RPMI8226 (cell line): ENCODE measurements at places on chromosomes 6 and 20.

DNA sequence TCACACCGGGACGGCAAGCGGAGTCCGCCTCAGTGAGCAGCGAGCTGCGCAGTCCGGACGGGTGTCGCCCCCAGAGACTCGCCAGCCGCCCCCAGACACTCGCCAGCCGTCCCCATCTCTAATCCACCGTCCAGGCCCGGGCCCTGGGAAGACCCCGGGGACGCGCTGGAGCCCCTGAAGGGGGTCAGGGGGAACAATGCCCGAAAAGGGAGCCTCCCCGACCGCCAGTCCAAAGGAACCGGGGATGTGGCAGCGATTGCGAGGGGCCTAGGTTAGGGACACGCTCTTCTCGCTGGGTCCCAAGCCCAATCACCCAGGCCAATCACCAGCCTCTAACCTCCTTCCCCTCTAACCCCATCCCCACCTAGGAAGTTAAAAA is 33.1 kb downstream of the TFAP2A start:
- DNase-seq: no peak

DNA sequence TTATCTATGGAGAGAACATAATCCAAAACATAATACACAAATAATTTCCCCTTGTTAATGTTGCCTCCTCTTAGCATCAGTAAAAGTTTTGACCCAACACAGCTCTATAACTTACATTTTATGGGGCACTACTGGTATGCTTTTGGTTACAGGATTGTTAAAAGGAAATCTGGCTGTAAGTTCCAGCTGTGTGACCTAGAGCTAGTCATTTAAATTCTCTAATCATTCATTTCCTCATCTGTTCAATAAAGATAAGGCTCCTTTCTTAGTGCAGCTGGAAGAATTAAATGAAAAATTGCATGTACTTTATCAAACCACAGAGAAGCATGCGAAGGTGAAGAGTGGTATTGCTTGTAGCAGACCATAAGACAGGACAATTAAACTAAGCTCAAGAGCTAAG is 4.6 kb downstream of the SLC17A2 start:
- DNase-seq: no peak

GRCh38 chr6:166275714-166276166 is 32.5 kb downstream of the PRR18 start:
- peak; percentile 72 for DNase-seq

DNA sequence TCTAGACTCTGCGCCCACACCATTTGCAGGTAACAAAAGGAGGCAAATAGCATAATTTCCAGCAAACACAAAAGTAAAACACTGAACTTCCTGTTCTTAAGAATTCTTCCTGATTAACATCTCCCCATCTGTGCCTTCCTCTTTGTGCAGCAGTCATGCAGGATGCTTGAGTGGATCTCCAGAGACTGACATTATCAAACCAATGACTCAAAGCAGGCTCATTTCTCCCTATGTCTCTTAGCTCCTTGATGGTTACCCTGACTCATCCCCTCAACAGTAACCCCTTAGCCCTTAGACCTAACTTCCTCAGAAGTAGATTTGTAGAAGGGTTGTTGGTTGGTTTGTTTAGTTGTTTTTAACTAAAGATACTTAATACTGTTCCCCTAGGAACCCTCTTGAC is 137.0 kb upstream of the RIN2 start:
- no peak for DNase-seq

DNA sequence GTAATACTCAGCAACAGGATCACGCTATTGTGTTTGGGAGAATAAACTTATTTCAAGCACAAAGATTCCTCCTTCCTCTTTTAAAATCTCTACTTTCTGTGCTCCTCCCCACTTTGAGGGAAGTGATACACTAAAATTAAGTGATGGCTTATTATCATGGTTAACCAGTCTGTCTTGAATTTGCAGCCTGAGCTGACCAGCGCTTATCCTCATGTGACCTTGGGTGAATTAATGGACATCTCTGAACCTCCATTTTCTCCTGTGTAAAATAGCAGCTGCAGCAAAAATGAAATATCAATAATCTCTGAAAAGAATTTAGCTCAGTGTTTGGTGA is 222.6 kb downstream of the BCAS1 start:
- DNase-seq: no peak

GRCh38 chr20:49821870-49822331 is 9.3 kb downstream of the SLC9A8 start:
- DNase-seq: no peak

- DNase-seq: no peak
Measured at GRCh38 chr6:109623288-109623687, 67.7 kb downstream of the AK9 start.

- DNase-seq: no peak
Measured at GRCh38 chr6:105940990-105941389, 145.1 kb upstream of the PRDM1 start.

GRCh38 chr6:67535946-67536345 is 1099.1 kb upstream of the ADGRB3 start:
- no peak for DNase-seq

GRCh38 chr20:44576297-44576696 is 6.1 kb upstream of the PKIG start:
- peak; percentile 38 for DNase-seq

GRCh38 chr6:90714319-90714718 is 127.4 kb upstream of the MAP3K7 start:
- DNase-seq: no peak

GRCh38 chr6:152129691-152130151 is 322.2 kb downstream of the ESR1 start:
- no peak for DNase-seq

GRCh38 chr20:56422824-56423189 is 10.7 kb downstream of the CASS4 start:
- no peak for DNase-seq

GRCh38 chr20:57426271-57426689 is 35.1 kb downstream of the RBM38 start:
- DNase-seq: no peak

- DNase-seq: no peak
Measured at GRCh38 chr20:53557130-53557529, 36.5 kb downstream of the ZNF217 start.

DNA sequence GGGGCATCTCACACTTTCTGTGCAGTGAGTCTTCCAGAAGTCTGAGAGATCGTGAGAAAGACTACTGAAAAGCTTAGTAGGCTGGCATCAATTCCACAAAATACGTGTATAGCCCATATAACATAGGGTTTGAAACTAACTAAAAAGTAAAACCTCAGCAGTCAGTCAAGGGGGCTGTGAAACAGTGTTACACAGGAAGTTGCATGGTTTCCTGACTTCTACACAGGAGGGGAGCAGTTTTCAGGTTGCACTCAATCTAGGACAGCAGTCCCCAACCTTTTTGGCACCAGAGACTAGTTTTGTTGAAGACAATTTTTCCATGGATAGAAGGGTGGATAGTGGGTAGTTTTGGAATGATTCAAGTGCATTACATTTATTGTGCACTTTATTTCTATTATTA is 4.7 kb upstream of the LY86 start:
- DNase-seq: peak; percentile 47

GRCh38 chr20:38426006-38426897 is 8.9 kb downstream of the SNHG17 start:
- no peak for DNase-seq

GRCh38 chr20:45629496-45630100 is at the start of gene WFDC10A:
Gene WFDC10A (plus strand): TSS chr20:45629739. CDS start chr20:45629814, 75 bp downstream.
- peak; percentile 50 for DNase-seq

DNA sequence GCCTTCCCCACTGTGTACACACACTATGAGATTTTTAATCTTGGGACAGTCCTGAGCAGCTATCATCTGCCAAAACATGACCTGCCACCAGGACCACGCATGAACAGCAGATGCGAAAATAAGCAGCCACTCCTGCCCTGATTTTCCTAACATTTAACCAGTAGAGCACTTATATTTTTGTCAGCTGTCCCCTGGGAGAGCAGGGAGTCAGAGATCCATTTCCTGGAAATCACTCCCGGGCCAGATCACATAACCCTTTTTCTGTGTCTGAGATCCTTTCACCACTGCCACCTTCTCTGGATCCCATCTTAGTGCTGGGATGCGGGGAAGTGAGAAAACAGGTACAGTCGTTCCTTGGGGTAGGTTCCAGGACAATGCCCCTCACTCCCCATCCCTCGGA is 5.7 kb downstream of the SDCBP2 start:
- DNase-seq: no peak

DNA sequence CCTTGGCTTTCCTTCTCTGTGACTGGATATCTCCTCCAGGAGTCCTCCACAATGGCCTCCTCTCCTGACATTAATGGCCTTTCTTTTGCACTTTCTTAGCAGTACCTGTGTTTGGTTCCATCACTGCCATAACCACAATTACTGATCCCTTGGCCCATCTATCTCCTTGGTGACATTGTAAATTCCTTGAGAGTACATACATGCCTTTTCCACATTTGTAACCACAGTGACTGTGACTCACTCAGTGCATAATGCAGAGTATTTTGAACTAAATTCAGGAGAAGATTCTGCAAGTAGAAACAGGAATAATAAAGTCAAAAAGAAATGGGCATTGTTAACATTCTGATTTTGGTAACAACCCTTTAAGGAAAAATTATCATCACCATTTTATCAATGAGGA is 197.2 kb upstream of the SOX4 start:
- no peak for DNase-seq

DNA sequence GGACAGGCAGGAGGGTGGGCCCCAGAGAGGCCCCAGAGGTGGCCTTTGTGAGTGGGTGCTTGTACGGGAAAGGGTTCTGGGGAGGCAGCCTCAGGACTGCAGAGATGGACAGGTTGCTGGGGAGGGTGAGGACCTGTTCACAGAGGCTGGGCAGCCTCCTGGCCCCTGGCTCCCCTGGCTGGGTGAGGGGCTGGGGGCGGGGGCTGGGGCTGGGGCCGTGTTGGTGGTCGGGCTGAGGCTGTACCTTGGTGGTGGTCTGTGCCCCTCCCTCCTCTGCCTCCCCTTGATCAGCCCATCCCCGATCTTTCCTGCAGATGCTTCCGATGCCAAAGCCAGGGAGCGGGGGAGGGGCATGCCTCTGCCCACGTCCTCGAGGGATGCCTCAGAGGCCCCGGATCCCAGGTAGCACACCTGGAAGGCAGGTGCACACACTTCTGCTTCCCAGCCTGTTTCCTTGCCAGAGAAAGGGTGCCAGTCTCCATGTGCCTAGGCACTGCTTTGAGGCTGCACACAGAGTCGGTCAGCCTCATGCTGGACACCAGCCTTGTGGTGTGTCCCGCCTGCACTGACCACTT is 4.8 kb downstream of the TCEA2 start:
- no peak for DNase-seq

GRCh38 chr20:36091561-36092397 is 62.8 kb upstream of the EPB41L1 start:
- DNase-seq: no peak

- DNase-seq: no peak
Measured at GRCh38 chr6:13511913-13512717, 24.7 kb upstream of the GFOD1 start.

DNA sequence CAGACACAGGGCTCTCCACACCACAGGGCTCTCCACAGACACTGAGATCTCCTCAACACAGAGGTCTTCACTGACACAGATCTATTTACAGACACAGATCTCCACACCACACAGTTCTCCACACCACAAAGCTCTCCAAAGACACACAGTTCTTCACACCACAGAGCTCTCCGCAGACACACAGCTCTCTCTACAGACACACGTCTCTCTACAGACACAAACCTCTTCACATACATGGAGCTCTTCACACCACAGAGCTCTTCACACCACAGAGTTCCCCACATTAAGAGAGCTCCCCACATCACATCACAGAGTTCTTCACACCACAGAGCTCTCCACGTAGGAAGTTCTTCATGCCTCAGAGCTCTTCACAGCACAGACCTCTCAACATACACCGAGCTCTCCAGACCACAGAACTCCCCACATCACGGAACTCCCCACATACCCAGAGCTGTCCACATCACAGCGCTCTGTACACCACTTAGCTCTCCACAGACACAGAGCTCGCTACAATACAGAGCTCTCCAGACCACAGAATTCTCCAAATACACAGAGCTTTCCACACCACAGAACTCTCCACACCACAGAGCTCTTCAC is 53.9 kb downstream of the ERMARD start:
- no peak for DNase-seq

DNA sequence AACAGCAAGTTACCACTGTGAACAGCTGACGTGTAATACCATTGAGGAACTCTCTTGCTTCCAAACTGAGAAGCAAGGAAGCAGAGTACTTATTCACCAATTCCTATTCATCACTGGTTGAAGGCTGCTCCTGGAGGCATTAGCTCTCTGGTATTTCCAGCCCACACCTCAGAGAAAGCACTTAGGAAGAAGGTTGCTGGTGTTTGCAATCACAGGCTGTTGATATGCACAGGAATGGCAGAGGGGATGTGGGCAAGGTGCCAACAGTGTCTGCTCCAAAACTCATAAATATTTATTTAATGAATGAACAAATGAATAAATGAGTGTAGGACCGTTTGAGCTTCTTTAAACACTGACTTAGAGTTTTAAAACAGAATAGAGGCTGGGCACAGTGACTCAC is 6.9 kb upstream of the RRBP1 start:
- no peak for DNase-seq

DNA sequence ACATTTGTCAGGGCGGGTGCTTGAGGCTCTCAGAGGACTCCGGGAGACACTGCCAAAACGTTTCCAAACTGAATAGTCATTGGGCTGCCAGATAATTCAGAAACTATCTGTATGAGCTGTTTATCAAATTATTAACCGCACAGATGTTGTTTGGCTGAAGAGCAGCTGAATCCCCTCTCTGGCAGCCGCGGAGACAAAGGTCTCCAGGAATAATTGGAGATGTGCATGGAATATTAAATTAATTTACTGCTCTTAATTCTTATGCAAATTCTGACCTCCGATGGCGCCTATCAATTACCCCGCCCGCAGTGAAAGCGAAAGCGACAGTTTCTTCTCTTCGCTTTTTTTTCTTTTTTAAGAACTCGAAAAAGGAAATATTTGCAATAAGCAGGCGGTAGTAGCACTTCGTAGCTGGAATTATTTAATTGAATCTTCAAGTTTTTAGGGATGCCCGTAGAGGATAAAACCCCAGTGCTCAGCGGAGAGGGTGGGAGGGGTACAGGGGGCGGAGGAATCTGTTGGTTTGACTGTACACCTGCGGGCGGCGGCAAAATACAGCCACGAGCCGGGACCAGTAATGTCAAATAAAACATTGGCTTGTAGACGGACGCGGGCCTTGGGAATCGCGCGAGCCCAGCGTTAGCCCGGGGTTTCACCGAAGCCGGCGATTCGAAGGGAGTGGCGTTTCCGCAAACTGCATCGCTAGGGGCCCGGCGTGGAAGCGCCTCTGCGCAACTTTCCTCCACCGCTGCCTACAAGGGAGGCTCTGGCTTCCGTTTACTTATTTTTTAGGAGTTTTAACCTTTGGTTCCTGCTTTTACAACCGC is 6.2 kb downstream of the LINC00237 start:
- DNase-seq: peak; percentile 64

GRCh38 chr20:63017076-63017825 is 10.5 kb upstream of the BHLHE23 start:
- DNase-seq: no peak

- DNase-seq: peak; percentile 5
Measured at GRCh38 chr6:116847227-116847626, 18.3 kb upstream of the GPRC6A start.

GRCh38 chr6:7201732-7202541 is 94.2 kb downstream of the RREB1 start:
- peak; percentile 27 for DNase-seq
